ENCODE measurements at places on chromosomes 3 and 15.

DNA sequence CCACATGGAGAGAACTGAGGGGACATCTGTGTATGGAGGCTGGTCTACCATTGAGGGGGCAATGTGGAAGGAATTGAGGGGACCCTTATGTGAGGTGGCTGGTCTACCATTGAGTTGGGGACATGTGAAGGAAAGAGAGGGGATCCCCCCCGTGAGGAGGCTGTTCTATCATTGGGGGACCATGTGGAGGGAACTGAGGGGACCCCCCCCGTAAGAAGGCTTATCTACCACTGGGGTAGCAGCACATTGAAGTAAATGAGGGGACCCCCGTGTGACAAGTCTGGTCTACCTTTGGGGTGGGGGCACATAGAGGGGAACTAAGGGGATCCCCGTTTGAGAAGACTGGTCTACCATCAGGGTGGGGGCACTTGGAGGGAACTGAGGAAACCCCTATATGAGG is 158.0 kb downstream of the FBLN2 start:
- no peak for DNase-seq

DNA sequence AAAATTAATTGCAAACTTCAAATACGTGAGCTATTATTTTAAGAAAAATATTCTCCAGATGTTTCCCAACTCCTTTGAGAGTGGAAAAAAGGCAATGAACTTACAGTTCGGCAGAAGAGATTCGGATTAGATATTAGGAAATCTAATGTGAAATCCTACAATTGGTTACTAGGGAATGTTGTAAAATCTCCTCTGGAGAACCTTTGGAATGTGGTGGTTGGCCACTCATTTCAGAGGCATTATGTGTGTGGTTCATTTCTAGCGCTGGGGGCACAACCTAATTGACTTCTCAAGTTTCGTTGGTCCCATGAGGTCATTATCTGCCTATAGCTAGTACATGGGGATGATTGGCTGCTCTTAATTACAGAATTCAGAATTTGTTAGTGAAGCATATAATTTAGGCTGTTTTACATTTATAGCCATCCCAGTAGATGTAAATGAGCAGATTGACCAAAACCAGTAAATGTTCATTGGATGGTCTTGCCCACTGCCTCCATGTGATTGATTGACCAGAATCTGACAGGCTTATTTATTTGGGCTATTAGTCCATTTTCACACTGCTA is 34.6 kb upstream of the CMSS1 start:
- no peak for DNase-seq

DNA sequence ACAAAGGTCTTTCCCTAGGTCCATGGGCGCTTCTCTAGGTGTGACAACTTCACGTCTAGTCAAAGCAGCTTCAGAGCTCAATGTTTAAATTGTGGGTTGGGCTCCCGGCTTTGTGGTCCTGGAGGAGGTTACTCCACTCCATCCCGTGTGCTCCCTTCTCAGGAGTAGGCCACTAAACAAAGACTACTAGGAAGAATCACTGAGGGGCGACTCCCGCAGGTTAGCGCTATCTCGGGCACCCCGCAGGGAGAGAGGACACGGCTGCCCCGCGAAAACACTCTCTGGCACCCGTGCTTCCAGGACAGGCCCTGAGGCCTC is 500 bp downstream of the PARP6 start:
- DNase-seq = peak; percentile 3

- no peak for DNase-seq
Observed at GRCh38 chr3:51935886-51936755, 5.6 kb downstream of the RRP9 start.

- peak; percentile 28 for DNase-seq
Observed at GRCh38 chr3:128322030-128323022, 144.4 kb downstream of the DNAJB8 start.

DNA sequence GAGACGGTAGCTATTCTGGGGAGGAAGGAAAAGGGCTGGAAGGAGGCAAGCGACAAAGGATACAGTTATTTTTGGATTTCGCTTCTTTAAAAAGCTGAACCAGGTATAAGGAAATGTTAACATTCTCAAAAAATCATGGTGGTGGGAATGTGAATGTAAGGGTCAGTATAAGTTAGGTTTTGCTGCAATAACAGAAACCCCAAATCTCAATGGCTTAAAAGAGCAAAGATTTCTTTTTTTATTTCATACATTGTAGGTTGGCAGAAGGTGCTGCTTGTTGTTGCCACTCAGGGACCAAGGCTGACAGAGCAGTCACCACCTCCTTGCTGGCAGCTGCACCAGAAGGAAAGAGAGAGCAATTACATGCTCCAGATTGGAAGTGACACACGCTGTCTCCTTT is 176.3 kb upstream of the LPP start:
- no peak for DNase-seq

GRCh38 chr3:172520301-172520831 is 2.9 kb downstream of the TNFSF10 start:
- DNase-seq = peak; percentile 27

DNA sequence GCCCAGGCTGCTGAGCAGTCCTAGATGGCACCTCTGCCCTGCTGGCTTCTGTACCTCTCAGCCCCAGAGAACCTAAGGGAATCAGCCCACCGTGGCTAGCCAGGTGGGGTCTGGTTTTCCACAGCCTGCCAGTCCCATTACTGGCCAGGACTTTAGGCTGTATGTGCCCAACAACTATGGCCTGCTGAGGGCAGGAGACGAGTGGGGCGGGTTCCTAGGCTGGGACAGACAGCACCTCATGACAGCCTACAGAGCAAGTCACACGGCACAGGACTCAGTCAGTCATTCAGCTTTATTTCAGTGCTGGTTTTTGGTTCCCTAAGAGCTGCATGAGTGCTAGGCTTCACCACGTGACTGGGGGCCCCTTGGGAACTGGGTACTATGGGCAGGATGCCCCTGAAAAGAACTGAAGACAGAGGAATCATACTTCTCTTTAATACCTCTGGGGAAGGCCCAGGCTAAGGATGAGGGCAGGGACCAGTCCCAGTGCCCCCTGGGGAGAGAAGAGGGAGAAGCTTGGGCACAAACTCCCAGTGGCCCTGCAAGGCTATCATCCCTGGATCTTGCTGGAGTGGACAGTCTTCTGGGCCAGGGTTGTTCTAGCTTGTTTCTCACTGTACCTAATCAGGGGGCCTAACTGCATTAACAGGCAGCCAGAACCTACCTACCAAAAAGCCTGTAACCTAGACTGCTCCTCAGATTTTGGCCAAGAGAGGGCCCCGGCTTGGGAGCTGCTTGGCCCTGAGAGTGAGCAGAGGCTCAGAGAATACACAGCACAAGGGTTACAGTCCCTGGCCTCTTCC is 14.8 kb downstream of the CLK3 start:
- DNase-seq = no peak

DNA sequence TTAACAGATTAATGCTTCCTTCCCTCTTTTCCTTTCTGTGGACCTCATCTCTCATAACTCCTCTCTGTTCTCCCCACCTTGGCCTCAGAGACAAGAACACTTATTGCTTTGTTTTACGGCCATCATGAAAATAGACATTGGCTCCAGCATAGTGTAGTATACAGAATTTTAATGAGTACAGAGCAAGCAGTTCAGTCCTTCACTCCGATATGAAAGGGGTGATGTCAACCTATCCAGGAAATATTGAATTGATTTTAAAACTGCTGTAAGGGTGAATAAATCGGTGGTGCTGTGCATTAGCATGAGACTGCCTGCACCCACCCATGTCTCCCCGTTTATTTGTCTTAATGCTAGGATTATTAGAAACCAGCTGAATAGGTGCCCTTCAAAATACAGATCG is 490.9 kb upstream of the TBL1XR1 start:
- no peak for DNase-seq

DNA sequence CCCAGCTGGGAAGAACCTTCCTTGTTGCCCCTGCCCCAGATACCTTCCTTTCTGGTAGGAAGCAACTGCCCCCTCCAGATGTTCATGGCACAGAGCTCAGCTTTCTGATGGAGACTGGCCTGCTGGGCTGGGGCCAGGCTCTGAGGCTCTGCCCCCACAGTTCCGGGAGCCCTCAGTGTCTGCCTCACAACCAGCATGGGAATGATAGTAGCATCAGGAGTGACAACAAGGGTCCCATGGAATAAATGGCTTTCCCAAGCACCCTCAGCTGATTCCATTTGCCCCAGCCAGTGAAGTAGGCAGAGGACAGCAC is 65.6 kb upstream of the IQSEC1 start:
- DNase-seq = no peak

DNA sequence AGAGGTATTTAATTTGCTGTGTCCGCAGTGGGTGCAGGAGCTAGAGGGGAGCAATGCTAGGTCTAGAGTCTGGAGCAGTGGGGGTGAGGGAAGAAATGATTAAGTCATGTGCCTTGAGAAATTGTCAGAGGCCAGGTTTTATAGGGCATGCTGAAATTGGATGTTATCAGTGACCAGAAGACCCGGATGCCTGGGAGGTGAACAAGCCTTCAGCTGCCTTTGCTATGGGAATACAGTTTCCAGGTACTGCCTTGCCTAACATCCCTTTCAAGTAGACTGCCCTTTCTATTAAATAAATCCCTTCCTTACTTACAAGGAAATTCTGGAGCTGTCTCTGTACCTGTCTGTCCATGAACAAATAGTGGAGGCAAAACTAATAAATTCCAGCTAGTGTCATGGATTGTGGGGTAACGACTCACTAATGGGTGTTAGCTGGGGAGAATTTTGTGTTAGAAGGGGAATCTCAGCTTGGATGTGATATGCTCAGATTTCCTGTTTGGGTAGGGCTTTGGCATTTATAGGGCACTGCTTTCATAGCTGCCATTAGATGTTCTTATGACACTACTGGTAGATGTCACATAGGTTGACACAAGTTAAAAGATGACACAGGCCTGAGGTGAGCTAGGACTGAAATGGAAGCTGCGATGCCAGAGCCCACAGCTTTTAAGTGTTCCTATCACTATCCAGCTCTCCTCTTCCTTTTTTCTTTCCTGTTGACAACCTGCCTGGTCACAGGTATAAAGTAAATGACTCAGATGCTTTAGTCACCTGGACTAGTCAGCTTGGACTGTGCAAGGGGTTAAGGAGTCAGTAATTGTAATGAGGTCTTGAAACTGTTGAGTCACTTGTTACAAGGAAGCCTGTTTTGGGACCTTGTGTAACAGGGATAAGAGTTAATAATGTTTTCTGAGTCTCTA is 21.3 kb downstream of the CHD2 start:
- no peak for DNase-seq

DNA sequence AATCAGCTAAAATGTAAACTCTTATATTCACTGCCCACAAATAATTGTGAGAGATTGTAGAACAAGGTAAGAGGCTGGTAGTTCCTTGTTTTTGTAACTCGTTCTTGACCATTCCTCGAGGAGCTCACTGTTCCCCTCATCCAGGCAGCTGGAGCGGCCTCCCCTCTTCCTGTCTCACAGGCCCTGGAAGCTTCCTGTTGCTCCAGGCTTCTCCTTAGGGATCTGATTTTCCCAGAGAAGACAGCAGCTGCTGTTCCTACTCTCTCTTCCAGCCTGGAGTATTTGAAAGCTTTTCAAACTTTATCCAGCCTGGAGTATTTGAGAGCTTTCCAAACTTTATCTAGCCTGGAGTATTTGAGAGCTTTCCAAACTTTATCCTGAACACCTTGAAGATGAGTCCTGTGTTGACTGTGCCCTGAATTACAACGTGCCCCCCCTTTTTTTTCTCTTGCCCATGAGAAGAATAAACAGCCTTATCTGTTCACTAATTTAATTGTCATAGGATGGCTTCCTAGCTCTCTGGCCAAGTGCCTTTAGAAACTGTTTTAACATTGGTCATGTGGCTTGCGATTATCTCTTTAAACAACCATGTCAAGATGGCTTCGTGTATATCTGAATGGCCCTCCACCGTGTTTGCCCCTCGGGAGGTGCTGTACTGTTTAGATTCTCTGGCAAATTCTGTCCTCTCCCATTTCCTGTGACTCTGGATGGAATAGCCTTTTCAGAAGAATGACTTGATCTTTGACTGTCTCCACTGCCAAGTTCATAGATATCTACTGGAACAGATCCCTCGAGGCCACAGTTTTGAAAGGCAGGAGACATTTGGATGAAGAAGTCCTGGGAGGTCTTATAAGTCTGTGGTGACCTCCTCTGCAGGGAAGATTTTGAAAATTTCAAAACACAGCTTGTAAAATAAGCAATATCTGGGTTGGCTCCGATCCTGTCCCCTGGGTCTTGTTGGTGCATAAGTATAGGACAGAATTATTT is 4.8 kb downstream of the ADAMTSL3 start:
- no peak for DNase-seq

- no peak for DNase-seq
Observed at GRCh38 chr15:66912001-66912400, 153.4 kb upstream of the SMAD3 start.

- DNase-seq = no peak
Observed at GRCh38 chr15:69529961-69530633, 77.5 kb downstream of the RPLP1 start.

GRCh38 chr3:70409018-70409417 is 96.6 kb upstream of the MDFIC2 start:
- no peak for DNase-seq

DNA sequence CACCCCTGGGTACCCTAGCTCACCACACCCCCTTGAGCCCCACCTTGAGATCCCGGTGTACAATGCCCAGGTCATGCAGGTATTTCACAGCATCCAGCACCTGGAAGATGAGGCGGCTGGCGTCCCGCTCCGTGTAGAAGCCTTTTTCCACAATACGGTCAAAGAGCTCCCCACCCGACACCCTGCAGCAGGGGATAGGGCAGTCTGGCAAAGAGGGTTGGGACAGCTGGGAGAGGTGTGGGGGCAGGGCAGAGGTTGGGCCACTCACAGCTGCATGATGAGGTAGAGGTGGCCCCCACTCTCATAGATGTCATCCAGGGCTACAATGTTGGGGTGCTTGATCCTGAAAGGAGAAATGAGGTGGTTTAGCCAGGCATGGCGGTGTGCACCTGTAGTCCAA is 6.9 kb downstream of the CAMK1 start:
- no peak for DNase-seq

DNA sequence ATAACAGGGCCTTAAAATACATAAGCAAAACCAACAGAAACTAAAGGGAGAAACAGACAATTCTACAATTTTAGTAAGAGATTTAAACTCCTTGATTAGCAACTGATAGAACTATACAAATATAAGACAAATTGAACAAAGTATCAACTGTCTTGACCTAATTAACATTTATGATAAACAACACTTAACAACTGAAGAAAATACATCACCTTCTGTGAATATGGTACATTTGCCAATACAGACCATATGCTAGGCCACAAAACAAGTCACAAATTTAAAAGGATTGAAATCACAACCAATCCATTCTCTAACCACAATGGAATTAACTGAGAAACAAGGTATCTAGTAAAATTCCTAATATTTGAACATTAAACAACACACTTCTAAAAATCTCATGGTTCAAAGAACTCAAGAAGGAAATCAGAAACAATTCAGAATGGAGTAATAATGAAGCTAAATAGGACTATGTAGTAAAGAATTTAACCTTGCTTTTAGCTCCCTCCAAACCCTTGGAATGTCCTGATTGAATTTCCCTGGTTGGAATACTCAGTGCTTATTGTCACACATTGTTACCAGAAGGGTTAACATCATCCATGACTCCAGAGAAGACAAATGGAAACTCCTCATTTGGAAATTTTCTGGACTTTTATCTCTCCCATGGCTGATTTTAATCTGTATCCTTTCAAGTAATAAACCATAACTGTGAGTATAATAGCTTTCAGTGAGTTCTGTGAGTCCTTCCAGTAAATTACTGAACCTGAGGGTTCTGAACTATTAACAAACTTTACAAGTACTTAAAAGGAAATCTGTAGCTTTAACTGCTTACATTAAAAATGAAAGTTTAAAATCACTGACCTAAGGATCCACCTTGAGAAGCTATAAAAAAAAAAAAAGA is 88.8 kb downstream of the DLG1 start:
- DNase-seq = no peak

- DNase-seq = no peak
Observed at GRCh38 chr3:11120091-11120805, 34.0 kb upstream of the HRH1 start.

- no peak for DNase-seq
Observed at GRCh38 chr3:135633078-135633477, 332.4 kb upstream of the PPP2R3A start.
